ENCODE measurements at places on chromosomes 11 and 22.

DNA sequence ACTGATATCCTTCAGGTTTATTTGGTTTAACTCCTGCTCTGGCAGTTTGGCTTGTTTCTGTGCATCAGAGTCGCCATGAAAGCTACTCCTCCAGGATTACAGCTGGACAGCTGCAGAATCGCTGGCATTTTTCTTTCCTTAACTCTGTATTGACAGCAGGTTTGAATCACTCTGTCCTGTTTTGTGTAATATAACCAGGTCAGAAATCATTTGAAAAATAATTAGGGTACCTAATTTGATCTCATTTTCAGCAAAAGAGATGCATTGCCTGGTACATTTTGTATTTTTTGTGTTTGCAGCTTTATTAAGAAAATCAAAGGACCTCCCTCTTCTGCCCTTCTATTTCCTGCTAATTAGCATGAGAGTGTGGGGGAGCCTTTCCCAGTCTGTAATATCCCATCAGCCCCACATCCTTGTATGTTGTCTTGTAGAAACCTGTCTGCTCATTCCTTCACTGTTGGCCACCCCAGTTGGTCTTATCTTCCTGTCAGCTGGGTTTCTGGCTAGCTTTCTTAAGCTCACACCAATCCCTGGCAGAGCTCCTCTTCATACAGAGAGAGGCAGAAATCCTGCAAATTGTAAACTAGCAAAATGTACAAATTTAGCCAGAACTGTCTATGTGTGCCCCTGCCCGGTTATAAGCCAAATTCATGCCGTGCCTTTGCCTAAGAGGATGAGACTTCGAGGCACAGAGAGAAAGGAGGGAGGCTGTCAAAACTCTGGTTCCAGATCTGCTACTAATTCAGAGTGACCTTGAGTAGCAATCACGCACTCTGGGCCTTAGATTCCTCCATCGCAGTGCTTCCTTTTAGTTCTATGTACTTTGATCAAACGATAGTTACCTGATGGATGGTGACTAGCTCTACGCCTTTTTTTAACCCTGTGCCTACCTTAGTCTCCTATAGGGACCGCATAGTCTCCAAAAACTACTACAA lies 200.6 kb downstream of the NAV2 start:
- DNase-seq: no peak

GRCh38 chr22:44317123-44317444 lies 4.3 kb upstream of the SHISAL1 start:
- DNase-seq: no peak

DNA sequence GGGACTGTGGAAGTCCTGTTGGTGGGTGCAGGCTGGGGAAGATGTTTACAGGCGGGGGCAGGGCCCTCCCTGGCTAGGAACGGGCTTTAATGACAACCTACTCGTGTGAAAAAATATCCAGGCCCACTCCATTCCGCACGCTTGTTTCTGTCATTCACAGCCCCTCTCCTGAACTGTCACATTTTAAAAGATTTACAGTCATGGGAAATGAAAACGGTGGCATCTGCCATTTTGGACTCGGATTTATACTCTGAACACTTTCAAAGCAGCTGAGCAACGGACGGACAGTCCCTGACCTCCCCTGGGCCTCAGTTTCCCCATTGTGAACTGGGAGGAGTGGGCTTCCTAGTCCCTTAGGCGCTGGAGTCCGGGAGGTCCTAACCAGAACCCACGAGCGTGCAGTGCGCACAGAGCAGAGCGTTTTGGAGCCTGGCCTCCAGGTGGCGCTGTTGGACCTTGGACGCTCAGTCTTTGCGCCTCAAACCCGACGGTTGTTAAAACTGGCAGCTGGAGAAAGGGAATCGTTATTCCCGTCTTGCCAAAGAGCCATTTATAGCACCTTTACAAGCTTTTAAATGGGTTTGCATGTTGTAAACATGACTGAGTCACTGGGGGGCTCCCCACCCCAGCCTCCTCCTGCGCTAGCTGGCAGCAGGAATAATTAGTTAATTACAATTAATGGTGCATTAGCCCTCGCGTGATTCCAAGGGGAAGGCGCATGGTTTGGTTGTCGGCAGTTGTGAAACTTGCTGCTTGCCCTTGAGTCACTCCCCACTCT lies 75.3 kb downstream of the FBLN1 start:
- peak; percentile 33 for DNase-seq

DNA sequence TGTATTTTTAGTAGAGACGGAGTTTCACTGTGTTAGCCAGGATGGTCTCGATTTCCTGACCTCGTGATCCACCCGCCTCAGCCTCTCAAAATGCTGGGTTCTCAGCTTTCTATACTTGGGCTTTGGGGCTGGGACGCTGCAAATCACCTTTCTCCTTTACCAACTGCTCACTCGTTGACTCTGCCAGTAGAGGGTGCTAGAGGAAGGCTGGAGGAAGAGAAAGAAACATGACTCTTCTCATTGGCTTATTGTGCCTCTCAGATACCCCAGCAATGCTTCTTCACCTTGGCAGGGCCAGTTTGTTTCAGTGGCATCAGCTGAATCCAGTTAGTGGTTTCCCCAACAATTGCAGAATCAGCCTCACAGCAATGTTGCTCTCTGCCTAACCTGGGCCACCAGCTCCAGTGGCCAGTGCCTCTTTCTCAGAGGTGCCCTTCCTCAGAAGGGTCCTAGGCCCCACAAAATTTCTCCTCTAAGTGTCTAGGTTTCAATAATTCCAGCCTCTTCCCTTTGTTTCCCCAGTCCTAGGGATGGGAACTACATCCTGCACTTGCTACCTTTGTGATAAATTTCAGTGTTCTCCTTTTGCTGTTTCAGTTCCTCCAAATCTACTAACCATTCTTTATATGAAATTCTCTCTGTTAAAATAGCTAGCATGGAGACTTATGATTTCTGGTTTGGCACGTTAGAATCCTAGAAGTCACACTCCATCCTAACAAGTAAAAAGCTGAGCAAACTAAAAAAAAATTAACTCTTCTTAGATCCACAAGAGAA lies 71.5 kb upstream of the VSTM5 start:
- no peak for DNase-seq

- no peak for DNase-seq
These were observed 1.9 kb downstream of the DPAGT1 start for GRCh38 chr11:119099711-119100110.

- no peak for DNase-seq
These were observed 6.3 kb upstream of the OR5B2 start for GRCh38 chr11:58434217-58434616.

DNA sequence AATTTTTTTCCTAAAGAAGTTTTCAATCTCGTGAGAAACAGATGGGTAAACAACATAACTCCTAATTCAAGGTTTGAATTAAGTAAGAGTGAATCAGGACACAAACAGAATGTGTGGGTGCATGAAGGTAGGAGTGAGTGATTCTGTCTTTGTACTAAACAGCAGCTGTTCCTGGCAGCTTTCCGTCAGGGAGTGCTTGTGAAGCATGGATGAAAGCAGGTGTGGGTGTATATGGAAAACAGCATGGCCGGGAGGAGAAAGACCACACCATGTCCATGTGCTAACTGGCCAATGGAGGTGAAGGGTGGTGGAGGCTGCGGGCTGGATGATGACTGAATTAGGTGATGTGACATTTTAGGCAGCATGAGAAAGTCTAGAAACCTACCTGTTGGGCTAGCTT lies 49.6 kb downstream of the BARX2 start:
- DNase-seq: no peak

DNA sequence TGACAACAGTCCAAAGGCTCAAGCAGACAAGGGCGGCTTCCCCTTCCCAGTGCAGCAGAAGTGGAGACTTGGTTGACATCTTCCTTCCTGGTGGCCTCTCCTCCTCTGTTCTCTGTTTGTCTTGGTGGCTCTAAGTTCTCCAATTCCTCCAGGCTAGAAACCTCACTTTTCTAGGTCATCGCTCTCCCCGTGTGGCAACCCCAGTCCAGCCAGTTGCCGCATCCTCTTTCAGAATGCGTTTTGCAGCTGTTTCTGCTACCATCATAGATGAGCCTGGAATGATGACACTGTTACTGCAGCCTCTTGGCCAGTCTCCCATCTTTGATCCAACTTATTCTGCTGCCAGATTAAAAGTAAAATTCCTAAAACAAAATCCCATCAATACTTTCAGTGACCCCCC lies 201.5 kb downstream of the TRIM29 start:
- no peak for DNase-seq

DNA sequence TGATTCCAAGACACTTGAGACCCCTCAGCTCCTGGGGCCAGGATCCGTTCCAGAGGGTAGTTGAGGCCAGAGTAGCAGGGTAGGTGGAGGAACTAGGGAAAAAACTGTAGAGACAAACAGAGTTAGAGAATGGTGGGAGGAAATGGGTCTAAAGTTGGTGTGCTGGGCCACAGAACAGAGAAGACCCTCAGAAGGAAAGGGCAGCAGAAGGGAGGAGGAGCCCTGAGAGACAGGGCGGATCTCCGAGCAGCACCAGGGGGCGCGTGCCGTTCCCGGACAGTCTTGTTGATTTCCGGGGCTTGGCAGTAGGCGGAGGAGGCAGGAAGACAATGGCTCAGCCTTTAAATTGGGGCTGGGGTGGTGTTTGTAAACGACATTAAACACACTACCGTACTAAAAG lies 2.4 kb upstream of the CECR2 start:
- DNase-seq: no peak

DNA sequence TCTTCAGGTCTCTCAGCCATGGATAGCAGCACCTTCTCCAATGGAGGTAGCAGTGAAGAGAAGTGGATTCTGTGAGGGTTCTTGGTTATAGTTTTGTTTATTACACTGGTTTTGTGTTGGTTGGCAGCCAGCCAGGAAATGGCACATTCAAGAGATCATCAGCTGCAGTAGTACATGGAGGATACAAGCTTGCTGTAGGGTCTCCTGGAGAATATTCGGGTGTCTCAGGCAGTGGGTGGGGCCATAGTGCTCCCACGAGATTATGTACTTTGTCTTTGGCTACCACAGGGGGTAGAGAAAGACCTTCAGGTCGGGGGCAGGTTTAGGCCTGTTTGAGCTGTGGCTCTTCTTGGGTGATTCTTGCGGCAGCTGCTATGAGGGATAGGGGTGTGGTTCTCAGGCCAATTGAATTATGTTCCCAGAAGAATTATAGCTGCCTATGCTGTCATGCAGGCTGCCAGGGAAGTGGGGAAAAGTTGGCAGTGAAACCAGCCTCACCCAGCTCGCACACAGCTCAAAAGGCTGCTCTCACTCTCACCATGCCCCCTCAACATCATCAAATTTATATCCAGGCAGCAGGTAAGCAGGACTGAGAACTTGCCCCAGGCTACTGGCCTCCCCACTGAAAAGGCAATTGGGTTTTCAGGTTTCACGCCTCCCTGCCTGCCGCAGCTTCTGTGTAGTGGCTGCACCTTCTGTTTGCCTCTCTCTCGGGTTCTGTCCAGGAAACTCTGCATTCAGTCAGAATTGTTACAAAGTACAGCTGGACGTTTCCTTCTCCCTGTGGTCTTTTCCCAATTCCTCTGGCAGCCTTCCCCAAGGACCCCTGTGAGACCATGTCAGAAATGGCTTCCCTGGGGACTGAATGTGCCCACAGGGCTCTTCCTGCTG lies 435.5 kb downstream of the LUZP2 start:
- DNase-seq: no peak

GRCh38 chr11:92627615-92628256 lies 341.7 kb upstream of the MTNR1B start:
- no peak for DNase-seq

- DNase-seq: peak; percentile 18
These were observed 878 bp downstream of the RRAS2 start for GRCh38 chr11:14357881-14358728.
